Subcutaneous preadipocyte (primary cell): ENCODE measurements at places on chromosomes 13 and 19. TPM values are rescaled to one million over a fixed set of nuclear protein-coding genes. Genes with fewer than 3 reads are reported as not detected.

Gene PNMA8C
- total RNA-seq: not detected in 2 replicates

Gene SMAD9
- 1.8 and 2.2 TPM in 2 replicates for total RNA-seq

Gene ZNF530
- 2.2 and 2.7 TPM in 2 replicates for total RNA-seq

Gene CDC16
- total RNA-seq: 46.7 and 58.4 TPM in 2 replicates

Gene C19orf81
- total RNA-seq: not detected in 2 replicates

Gene CBLC
- total RNA-seq: not detected in 2 replicates

Gene ADAMTSL5
- 1.6 and 2.2 TPM in 2 replicates for total RNA-seq

Gene ZNF320
- total RNA-seq: 9.4 and 11.8 TPM in 2 replicates

Gene SELENOV
- total RNA-seq: not detected in 2 replicates

Gene ZNF729
- under 0.01 TPM in 1 of 2 replicates, not detected in the other for total RNA-seq

Gene PGLYRP1
- not detected in 2 replicates for total RNA-seq

Gene ZBTB7A
- 29.8 and 42.2 TPM in 2 replicates for total RNA-seq

Gene LILRB3
- 0.20 TPM in 1 of 2 replicates, not detected in the other for total RNA-seq

Gene MYBPC2
- not detected in 2 replicates for total RNA-seq

Gene SLC10A2
- total RNA-seq: not detected in 2 replicates

Gene KLK10
- not detected in 2 replicates for total RNA-seq

Gene ZNF28
- total RNA-seq: 10.7 and 13.7 TPM in 2 replicates

Gene MED26
- 5.5 and 8.2 TPM in 2 replicates for total RNA-seq
